CD4-positive, CD25-positive, alpha-beta regulatory T cell (primary cell): ENCODE measurements at places on chromosomes 6 and 20.

GRCh38 chr6:155962276-155962675, 506.6 kb upstream of the NOX3 start:
- no peak for DNase-seq

GRCh38 chr20:8250539-8251200, 118.6 kb downstream of the PLCB1 start:
- no peak for DNase-seq

GRCh38 chr6:683742-684440, 9.0 kb downstream of the EXOC2 start:
- no peak for DNase-seq

DNA sequence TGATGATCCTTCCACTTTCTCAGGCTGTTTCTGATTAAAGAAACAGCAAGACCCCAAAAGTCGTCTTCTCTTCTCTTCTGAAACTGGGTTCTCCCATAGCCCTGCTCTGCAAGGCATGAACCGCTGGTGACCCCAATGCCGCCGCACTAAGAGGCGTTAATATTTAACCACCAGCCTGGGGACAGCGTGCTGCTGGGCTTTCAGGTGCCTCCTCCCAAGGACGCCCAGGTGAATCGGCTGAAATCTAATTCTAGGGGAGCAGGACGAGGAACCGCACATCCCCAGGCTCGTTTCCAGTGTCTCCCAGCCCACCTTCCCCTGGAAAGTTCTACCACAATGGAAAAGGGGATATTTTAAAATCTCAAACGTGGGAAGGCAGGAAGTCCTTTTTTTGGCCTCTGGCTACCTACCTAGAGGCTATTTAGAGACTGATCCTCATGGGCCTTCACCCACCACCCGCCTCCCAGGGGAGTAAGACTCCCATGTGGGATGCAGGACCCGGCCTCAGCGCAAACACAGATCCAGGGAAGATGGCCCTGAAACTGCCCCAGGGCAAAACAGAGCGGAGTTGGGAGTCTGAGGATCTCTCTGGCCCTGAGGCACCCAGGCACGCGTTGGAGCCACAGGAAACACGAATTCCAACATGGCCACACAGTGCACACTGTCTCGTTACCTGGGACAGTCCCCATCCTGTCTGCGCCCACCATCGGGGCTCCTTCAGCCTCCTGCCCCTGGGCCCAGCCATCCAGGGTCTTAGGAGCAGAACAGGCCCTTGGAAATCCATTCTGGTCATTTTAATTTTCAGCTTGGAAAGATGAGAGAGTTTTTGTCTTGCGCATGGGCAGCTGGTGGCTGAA, 56.2 kb downstream of the BMP7 start:
- DNase-seq, result no peak

DNA sequence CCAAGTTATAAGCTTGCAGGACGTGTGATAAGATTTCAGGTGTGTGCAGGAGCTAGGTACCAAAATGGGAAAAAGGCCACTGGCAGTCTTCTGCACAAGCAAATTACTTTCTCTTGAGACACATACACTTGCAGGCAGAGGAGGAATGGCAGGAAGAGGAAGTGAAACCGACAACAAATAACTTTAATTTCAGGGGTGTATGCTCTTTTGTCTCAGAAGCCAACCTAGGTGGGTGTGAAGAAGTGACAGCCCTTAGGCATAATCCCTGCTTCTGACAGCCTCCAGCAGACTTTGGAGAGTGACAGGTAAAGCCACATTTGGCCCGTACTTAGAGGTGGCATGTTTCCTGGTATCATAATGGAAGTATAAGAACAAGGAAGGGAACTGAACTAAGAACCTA, 118.8 kb upstream of the TRAF3IP2 start:
- no peak for DNase-seq

DNA sequence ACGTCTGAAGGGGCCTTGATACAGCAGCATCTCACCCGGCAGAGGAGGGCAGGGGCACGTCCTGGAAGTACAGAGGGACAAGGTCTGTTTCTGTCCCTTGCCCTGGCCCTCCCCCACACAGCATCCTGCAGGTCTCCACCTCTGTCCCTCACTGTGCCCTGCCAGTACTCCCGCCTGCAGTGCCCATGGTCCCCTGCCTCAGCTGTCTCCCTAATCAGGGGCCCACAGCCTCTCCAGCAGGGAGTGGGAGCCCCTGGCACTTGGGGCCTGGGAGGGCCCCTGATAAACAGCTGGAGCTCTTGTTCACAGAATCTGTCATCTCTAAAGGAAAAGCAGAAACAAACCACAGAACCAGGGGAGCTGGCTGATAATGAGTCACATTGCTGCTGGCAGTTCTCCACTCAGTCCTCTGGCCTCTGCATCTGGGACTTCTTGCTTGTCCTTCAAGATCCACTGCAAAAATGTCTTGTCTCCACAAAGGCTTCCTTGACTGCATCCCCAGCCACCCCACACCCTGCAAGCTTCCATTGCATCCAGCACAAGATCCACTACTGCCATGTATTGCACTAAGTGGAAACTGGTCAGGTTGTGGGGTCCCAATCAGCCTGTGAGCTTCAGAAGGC, 33.2 kb upstream of the TAF8 start:
- DNase-seq, result peak; percentile 57

GRCh38 chr6:39213195-39213920, 15.9 kb downstream of the KCNK5 start:
- no peak for DNase-seq

- no peak for DNase-seq
These were observed 396.9 kb upstream of the EYS start for GRCh38 chr6:66103954-66104353.

DNA sequence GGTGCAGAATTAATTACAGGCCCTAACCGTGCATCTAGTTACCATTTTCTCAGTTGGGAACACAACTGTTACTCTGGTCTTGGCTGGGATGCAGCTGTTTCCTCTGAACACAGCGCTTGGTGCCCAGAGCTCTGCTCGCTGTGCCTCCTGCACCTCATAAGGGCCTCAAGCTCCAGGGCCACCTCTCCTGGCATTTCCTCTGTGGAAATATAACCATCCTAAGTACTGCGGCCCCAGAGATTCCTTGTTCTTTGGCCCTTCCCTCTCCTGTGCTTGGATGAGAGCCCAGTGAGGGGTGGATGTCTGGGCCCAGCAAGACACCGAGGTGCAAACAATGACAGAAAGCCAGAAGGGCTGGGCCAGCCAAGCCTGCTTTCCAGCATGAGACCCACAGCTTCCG, 169.9 kb upstream of the CST7 start:
- DNase-seq, result no peak

- no peak for DNase-seq
These were observed 165.1 kb downstream of the ZNF217 start for GRCh38 chr20:53428588-53428987.

DNA sequence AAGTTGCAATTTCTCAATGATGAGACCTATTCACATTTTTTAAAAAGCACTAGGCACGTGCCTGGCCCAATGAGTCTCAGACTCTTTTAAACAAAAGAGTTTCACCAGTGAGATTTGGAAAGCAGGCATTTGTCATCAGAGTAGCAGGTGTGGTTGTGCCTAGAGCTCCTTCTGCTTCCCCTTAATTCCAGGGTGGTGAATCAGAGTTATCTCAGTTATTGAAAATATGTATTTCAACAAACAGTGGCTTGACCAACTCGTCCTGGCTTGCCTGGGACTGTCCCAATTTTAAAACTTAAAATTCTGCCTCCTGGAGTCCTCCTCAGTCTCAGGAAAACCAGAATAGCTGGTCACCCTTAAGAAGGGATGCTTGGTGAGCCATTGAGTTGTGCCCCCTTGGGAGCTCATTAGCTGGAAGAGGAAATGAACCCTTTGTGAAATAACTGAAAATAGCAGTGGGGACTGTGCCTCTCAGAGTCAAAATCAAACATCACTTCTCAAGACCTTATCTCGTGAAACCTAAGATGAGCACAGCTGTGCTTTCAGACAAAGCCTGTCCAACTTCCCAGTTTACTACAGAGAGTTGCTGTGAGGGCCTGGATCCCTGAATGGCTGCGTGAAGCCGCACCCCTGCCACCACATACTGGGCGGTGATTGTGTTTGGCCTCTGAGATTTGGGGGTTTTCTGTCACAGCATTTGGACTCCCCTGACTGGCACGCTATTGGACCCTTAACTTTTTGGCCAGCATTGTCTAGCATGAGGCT, 116.3 kb downstream of the ANKRD60 start:
- no peak for DNase-seq

- DNase-seq, result no peak
These were observed 38.9 kb downstream of the CDK19 start for GRCh38 chr6:110776413-110776812.

DNA sequence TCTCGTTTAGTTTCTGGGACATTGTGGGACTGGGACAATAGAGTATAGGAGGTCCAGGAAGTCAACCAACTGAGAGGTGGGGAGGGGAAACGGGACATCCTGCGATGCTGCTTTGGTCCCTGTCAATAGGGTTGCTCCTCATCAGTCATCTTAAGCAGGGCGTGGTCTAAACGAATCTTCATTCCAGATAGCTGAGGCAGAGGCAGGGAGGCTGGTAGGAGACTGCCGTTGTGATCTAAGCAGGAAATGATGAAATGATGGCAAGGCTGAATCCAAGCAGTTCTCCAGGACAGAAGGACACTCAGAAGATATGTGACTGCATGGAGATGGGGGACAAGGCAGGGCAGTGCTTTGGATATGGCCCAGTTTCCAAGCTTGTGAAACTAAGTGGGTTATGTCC, 953.4 kb downstream of the KIF16B start:
- no peak for DNase-seq

DNA sequence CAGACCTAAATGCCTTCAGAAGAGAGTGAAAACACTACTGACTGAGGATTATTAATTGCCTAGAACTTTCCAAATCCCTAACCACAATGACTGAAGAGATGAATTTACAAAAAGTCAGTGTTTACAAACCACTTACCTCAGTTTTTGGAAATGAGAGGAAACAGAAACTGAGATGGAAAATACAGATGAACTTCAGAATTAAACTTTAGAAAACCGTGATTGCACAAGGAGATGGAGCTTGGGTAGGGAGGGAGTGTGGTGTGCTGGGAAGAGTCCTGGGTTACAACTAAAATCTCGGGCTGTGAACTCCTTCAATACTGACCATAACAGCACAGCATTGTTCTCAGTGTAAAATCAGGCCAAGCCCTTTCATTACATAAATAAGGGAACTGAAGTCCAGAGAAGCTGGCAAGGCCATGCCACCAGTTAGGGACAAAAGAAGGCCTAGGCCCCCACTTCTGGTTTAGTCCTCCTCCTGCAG, 4.0 kb downstream of the ELMO2 start:
- no peak for DNase-seq

DNA sequence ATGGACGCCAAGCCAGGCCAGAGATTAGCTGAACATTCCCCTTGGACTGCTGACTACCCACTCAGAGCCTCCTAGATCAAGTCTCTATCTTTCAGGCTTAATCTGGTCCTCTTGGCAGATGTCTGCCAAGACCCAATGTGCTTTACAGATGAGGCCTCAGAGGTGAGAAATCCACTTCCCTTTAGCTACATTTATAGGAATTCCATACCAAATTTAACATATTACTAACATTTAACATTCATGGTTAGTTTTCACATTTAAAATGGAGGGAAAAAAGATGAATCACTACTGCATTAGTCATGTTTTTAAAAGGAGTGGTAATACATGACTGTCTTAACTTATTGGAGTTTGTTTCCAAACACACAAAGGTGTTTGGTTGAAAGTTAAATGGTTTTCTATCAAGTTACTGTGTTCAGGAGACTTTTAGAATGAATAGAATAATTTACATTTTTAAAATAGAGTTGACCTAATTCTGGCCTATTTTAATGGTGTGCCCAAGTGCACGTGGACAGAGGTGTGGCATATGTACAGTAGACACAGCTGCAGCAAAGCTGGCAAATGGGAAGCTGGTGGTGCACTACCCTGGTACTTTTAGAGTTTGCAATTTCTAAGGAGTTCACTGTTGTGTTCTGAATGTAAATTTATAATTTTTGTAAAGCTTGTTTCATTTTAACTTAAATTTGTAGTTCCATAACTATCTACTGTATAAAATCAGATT, 41.9 kb upstream of the CALHM6 start:
- DNase-seq, result no peak

- DNase-seq, result no peak
These were observed 167.6 kb upstream of the KCNK16 start for GRCh38 chr6:39490108-39490507.
